ENCODE measurements at places on chromosomes 3 and 15. TPM values are rescaled to one million over a fixed set of nuclear protein-coding genes. Genes with fewer than 3 reads are reported as not detected.
A peak's percentile ranks its signal among the peaks of the same experiment; 100 is the strongest.

GRCh38 chr15:37134699-37135131 lies 34.4 kb upstream of the MEIS2 start:
- DNase-seq = no peak

GRCh38 chr3:27310688-27311087 lies 58.5 kb downstream of the NEK10 start:
- no peak for DNase-seq

The ANKUB1 gene
- total RNA-seq = not detected

DNA sequence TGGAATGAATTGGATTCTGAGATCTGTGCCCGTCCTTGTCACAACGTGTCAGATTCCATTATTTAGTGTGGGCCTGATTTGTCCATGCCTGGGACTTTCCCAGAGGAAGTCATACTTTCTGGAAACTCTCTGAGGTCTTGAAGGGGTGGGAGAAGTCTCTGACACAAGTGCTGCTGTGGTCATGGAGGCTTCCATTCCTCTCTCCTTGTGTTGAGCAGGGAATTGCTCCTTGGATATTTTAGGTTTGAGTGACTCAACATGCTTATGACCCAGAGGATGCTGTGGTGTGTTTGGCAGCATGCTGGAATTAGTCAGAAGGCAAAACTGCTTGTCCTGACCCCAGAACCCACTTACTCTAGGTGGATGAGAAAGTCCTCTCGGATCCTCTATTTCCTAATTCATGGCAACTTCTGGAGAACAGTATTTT lies 132.1 kb downstream of the LPP start:
- DNase-seq = peak; percentile 86

DNA sequence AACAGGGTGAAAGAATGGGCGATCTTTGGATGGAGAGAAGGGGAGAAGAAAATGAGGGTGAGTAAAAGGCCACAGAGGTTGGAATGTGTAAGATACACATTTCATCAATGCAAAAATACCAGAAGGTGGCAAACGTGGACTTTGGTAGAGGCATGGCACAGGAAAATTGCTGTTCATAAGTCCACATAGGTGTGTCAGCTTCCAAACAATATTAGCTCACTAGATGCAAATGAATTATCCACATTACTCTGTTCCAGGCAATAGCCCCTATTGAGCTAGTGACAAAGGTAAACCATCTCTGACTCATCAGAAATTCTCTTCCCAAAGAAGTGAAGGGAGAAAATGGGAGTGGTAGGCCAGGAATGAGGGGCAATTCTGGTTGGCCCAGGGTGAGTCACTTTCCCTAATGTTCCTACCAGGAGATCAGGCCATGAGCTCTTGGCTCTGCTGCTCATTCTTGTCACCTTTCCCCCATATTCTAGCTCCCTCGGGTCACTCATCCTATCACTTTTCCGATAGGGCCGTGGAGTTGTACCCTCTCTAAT lies 19.9 kb downstream of the ACKR2 start:
- DNase-seq = no peak

The DENND6A gene
- 51.7 TPM for total RNA-seq

The MAP3K13 gene
- total RNA-seq = 26.0 TPM

- no peak for DNase-seq
These were observed 204.4 kb downstream of the RYR3 start for GRCh38 chr15:33515121-33515520.

GRCh38 chr3:1506090-1506489 lies 413.3 kb downstream of the CNTN6 start:
- DNase-seq = no peak

The SSUH2 gene
- not detected for total RNA-seq

DNA sequence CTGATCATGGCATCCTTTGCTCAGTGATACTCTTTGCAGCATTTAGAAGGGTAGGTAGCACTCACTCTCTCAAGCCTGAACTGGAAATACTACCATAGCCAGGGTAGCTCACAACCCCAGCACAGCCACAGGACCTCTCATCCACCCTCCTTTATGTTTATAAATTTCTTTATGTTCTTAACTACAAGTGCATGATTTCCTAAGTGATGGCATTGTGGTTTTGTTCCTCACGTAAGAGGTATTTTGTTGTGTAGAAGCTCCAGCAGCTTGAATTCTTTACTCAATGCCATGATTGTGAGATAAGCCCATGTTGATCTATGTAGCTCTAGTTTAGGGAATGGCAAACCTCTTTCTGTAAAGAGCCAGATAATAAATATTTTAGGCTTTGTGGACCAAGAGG lies 7.9 kb upstream of the RTP3 start:
- DNase-seq = no peak

DNA sequence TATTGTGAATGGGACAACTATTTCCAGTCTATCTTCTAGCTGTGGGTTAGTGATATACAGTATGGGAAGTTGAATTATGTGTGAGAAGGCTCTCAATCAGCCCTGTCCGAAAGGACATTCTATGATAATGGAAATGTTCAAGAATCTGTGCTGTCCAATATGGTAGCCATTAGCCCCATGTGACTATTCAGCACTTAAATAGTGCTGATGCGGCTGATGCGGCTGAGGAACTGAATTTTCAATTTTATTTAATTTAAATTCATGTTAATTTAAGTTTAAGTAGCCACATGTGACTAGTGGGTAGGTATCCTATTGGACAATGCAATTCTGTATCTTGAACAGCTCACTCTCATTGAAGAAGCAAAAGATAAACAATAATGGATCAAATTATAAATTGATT lies 98.5 kb downstream of the MYLK start:
- DNase-seq = no peak

The STRA6 gene
- not detected for total RNA-seq

The AADAC gene
- total RNA-seq = not detected

The PLA2G4D gene
- not detected for total RNA-seq

The ESYT3 gene
- 17.5 TPM for total RNA-seq

DNA sequence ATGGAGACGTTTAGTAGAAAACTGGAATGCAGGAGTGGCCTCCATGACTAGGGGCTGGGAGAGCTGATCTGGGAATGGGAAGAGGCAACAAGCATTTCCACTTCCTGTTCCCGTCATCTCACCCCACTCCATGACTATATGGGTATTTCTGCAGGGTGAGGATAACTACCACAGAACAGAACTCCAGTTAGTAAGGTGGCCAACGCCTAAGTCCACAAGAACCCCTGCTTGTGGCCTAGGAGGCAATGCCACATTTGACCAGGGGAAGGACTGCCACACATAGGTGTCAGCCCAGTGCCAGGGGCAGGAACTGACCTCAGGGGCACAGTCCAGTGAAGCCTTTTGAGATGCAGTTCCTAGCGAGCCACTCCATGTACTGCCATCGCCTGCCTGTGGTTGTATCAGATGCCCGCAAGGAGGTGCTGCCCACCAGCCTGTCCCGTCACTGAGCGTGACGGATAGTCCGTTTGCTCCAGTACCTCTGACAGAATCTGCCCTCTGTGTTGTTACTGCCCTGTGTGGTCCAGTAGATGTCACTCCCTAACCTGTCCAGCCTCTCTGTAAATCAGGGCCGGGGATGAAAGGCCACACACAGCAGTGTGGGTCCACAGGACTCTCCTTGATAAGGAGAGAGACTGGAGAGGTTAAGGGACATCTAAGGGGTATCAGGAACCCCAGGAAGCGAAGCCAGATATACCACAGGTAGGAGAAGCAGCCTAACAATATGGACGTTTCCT lies 3.5 kb upstream of the MTFMT start:
- peak; percentile 74 for DNase-seq

DNA sequence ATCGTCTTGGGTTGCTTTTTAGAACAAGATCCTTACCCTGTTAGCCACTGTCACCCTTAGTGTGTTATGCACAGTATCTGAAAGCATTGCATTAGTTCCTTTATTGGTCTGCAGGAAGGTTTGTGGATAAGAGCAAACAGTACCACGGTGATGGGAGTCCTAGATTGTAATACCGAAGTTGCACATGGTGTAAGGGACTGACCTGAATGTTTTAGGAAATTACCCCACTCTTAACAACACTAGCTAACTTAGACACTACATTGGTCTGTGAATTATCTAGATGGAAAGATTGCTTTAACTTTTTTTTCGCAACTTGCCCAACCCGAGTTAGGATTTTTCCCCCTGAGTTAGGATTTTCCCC lies 1.3 kb downstream of the STT3B start:
- DNase-seq = no peak

The FHIT gene
- 6.1 TPM for total RNA-seq

- no peak for DNase-seq
These were observed 33.5 kb upstream of the PPARG start for GRCh38 chr3:12255393-12255792.

The GATA2 gene
- 6.6 TPM for total RNA-seq

The CYP1A2 gene
- total RNA-seq = not detected

DNA sequence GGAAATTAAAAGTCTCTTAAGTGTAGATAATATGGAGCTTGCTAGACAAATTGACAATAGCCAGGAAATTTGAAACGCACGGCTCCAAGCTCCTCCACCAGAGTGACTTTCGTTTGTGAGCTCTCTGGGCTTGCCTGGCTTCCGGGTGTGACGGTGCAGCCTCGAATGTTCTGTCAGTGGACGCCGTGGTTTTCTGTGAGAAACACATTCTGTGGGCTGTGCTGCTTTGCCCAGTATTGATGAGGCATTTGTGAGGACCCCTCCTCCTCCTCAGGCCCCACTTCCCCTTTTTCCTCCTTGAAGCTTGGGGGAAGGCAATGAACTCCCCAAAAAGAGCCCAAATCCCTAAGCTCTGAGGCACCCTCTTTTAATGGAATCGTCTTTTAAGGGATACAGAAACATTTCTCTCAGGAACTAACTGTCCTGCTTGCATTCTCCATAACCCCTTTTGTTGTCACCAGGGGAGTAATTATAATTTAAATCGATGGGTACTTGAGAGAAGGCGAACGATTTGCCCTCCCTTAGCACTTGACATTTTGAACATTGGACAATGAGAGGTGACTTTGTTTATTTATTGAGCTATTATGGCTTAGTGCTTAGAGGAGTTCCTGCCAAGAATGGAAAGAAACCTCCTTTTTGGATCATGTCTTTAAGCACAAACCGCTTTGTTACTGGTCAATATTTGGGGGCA lies 40.8 kb downstream of the POLR2M start:
- DNase-seq = peak; percentile 77

GRCh38 chr3:53155760-53156159 lies 5.2 kb upstream of the PRKCD start:
- DNase-seq = no peak

The PLS1 gene
- 1.8 TPM for total RNA-seq

- no peak for DNase-seq
These were observed 239.9 kb upstream of the ATP10A start for GRCh38 chr15:26103002-26103404.

DNA sequence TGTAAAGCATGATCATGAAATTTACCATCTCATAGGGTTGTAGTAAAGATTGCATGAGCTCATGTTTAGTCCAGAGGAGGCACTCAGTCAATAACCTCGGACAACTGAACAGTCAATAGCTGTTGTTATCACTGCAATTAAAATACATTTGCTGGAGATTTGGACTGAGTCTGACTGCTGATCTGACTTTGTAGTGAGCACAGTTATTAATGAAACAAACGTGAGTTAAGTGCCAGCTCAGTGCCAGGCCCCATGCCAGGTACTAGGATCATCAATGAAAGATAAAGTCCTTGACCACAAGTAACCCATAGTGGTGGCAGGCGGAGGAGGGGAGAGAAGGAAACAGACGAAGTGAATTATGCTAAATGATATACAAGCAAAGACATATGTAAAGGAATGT lies 43.7 kb upstream of the PRICKLE2 start:
- DNase-seq = no peak

- DNase-seq = no peak
These were observed 52.9 kb upstream of the TBL1XR1 start for GRCh38 chr3:177250151-177250550.

The PLSCR5 gene
- not detected for total RNA-seq

DNA sequence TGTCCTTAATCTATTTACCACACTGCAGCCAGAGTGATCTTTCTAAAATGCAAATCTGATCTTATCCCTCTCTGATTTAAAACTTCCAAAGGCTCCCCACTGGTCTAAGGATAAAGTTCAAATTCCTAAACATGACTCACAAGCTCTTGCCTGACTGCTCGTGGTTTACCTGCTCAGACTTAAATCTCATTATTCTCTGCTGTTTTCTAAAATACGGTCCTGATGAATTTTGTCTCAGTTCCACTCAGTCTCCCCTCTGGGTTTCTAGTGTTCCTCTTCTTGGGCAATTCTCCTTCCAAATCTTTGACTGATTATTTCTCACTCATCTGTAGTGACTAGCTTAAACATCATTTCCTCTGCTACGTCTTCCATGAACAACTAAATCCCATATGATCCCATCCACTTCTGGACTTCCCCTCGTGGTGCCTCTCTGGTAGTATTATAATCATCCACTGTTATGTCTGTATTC lies 108.3 kb downstream of the P3H2 start:
- DNase-seq = no peak

The NMNAT3 gene
- total RNA-seq = 24.6 TPM

DNA sequence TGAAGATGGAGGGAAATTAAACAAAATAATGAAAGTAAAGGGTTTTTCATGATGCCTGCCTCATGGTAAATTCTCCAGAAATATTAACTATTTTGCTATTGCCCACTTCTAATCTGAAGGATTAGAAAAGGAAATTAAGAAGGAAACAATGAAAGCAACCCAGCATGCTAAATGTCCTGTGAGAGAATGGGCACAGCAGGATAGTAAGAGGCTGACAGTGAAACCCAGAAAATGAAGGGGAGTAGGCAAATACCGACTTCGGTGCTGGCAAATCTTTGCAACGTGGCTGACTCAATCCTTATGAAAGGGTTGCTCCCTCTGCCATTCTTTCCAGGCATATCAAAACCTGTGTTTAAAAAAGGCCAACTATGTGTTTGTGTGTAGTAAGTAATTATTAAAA lies 147.5 kb upstream of the SYNPR start:
- no peak for DNase-seq

The CLSTN2 gene
- total RNA-seq = 4.4 TPM

- no peak for DNase-seq
These were observed 23.3 kb downstream of the IREB2 start for GRCh38 chr15:78461171-78461888.
